ENCODE measurements at places on chromosomes 6 and 20. TPM values are rescaled to one million over a fixed set of nuclear protein-coding genes. Genes with fewer than 3 reads are reported as not detected.

Gene ANKRD6
- 35.3 TPM for total RNA-seq

Gene KCNK5
- 0.41 TPM for total RNA-seq

Gene TENT5A
- total RNA-seq = 40.5 TPM

Gene RPL7L1
- 55.5 TPM for total RNA-seq

Gene CARMIL1
- 63.0 TPM for total RNA-seq

Gene LRFN2
- total RNA-seq = not detected

Gene CLVS2
- total RNA-seq = not detected

Gene CD93
- total RNA-seq = 99.2 TPM

Gene TMEM217
- 6.2 TPM for total RNA-seq

Gene IMPG1
- not detected for total RNA-seq

Gene CST7
- 10.9 TPM for total RNA-seq

DNA sequence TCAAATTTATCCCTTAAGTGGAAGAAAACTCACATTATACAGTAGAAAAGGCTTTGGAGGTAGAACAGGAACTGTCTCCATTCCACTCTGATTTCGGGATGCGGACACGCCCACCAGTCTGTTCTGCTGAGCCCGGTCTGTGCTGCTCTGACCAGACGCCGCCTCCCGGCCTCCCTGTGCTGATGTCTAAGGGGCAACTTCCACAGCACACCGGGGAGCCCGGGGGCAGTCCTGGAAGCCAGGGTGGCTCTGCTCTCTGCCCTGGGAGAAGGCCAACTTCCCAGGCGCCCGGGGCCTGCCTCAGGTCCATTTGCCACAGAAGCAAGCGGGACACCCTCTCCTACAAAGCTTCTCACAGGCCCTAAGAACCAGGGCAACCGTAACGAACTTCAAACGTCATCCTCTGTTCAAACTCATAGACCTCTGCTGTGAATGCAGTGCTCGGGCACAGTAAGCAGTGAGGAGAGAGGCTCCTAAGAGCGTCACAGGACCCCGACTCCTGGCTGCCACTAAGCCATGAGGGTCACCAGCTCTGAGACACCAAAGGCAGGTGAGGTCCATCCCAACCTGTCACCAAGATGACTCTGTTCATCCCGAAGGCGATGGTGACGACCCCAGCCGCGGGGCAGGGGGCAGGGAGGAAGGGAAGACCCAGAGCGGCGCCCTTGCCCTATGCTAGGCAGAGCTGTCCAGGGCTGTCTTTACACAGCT lies 5.6 kb downstream of the TAF4 start:
- H3K4me1 ChIP-seq = peaks cover 24% of the 10 kb centered on the region
- H3K4me3 ChIP-seq = no peak overlapping the region
- no peak overlapping the region for H3K27ac ChIP-seq
- no peaks in the 10 kb centered on the region for H3K36me3 ChIP-seq
- DNase-seq = no peak

DNA sequence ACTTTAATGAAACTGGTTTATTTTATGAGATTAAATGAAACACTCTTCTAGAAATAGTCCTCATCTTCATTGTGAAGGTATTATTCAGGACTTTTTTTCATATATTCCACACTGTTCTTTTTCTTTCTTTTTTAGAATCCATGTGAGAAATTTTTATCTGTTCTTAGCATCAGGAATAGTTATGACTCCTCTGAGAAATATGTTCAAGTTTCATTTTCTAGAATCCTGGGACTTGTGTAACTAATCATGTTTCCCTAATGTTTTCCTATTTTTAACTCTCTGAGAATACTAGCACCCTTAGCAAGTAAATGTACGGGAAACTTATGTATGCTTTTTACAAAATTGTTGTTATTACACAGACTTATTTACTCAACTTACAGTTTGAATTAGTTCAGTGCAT lies 407.8 kb downstream of the CBLN4 start:
- no peaks in the 10 kb centered on the region for H3K27me3 ChIP-seq
- DNase-seq = no peak
- H3K36me3 ChIP-seq = no peaks in the 10 kb centered on the region

DNA sequence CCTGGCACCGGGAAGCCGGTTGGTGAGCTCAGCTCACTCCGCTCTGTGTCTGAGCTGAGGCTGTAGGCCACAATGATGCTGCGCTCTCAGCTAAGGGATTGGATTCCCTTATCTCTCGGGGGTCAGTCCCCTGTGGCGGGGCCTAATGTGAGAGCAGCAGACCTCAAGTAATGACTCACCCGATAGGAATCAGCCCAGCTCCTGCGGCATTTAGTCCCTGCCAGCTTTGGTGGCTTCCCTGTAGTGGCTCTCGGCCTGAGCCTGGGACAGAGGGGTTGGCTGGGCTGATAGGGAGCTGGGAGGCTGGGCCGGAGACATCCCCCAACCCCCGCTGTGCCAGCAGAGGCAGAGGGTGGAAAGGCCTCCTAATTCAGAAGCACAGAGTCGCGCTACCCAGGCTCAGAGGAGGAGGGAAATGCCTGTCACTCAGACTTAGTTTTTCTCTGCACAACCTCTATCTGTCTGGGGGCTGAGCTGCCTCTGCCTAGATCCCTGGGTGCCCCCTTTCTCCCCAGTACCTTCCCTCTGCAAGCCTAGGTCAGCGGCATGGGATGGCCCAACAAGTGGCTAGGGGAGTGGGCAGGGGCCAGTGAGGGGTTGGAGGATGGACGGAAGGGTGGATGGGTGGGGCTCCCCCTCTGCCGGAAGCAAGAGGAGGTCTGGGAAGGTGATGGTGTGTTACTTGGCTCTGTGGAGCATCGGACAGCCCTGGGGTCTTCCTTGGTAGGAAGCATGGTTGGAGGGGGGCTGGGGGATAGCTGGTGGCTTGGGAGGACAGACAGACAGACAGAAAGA lies 92.2 kb downstream of the CDH22 start:
- no peaks in the 10 kb centered on the region for H3K27me3 ChIP-seq
- no peaks in the 10 kb centered on the region for H3K4me1 ChIP-seq
- no peak overlapping the region for H3K4me3 ChIP-seq
- H3K27ac ChIP-seq = peak overlapping the region; percentile 9

DNA sequence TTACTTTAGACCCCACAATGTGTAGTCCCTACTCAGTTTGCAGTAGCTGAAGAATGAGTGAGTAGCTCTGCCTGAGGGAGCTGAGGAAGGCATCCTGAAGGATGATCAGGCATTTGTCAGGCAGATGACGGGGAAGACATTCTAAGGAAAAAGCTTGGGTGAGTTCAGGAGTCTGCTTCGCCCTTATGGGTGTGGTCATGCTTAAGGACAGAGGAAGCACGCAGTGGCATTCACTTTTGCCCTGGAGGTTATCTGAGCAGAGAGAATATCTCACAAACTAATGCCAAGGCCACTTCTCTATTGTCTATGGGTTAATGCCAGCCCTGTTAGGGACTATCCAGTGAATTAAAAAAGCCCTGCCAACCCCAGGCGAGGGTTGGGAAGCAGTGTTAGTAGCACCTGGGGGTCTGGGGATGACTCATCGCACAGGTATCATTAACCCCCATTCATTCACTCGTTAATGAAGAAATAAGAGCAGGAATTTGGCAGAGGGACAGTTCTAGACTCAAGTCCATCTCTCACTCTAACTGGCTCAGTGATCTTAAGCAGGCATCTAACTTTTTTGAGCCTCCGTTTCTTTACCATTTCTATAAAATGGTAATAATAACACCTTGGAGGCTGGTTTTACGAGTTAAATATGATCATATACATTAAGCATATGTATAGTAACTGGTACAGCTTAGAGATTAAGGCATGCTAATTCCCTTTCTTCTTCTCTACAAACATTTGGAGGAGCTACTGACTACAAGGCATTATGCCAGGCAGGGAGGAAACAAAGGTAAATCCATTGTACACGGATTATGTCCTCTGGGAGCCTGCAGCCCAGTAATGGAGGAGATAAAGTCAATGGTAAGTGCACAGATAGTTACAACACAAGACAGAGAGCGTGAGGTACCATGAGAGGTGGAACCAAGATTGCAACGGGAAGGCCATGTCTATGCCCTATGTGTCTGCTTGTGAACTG lies 93.2 kb upstream of the AKIRIN2 start:
- H3K27ac ChIP-seq = no peak overlapping the region
- no peak overlapping the region for H3K4me3 ChIP-seq
- no peaks in the 10 kb centered on the region for H3K27me3 ChIP-seq
- H3K36me3 ChIP-seq = no peaks in the 10 kb centered on the region
- DNase-seq = no peak
- no peaks in the 10 kb centered on the region for H3K4me1 ChIP-seq

DNA sequence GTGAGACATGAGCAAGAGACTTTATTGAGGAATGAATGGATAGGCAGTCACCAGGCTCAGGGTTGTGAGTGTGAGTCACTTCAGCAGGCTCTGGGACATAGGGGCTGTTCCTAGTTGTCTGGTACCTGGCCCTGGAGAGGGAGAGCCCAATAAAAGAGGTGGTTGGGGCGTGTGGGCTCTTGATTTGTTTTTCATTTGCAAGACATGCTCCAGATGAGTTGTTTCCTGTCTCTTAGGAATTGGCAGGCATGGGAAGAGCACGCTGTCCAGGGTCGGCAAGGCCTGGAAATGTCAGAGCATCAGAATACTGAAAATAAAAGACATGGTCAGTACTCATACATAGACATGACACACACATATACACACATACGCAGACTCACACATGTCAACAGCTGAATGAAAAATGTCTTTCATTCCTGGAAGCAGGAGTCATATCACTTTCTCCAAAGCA lies 166.3 kb upstream of the SULF2 start:
- DNase-seq = no peak
- H3K4me3 ChIP-seq = no peak overlapping the region
- no peaks in the 10 kb centered on the region for H3K27me3 ChIP-seq
- no peaks in the 10 kb centered on the region for H3K36me3 ChIP-seq
- no peak overlapping the region for H3K27ac ChIP-seq
- no peaks in the 10 kb centered on the region for H3K4me1 ChIP-seq

DNA sequence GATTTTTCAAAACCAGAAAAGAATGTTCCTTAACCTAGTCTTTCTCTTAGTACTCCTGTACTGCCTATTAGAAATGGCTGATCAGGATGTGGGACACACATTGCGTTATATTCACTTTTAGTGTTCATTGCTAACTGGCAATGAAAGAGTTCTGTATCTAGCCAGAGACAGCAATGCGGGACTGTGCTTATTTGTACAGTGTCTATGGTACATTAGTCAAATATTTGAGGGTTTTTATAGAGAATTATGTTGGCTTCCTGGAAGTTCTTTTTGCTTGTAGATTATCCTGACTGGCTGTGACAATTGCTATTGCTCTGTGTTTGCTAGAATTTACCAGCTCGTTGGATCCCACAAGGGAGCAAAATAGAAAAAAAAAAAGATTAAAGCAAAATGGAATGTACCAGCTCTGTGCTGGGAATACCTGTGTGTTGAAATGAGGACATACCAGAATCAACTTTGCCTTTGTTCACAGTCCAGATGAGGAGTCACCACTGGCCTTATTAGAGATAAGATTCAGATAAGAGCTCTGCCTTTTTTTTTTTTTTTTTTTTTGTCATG lies 22.4 kb upstream of the IFNGR1 start:
- no peak overlapping the region for H3K4me3 ChIP-seq
- DNase-seq = no peak
- H3K36me3 ChIP-seq = no peaks in the 10 kb centered on the region
- peak overlapping the region; percentile 42 for H3K27ac ChIP-seq
- H3K27me3 ChIP-seq = no peaks in the 10 kb centered on the region

DNA sequence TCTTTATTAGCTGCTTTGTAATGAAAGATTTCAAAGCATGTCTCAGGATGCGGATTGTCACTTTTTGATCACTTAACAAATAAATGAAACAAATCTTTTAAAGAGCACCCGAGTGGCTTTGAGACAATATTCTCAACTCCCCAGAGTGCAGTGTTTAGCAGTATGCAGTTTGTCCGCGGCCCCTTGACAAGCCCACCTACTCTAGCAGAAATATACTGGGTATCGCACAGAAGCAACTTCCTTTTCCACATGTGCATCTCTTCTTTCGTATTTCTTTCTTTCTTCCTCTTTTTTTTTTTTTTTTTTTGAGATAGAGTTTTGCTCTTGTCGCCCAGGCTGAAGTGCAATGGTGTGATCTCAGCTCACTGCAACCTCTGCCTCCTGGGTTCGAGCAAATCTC lies 84.5 kb upstream of the FAM184A start:
- no peak for DNase-seq
- no peaks in the 10 kb centered on the region for H3K36me3 ChIP-seq

- DNase-seq = no peak
- H3K36me3 ChIP-seq = peaks cover 16% of the 10 kb centered on the region
- H3K4me3 ChIP-seq = no peak overlapping the region
- H3K4me1 ChIP-seq = peaks cover 10% of the 10 kb centered on the region
These were observed 2.8 kb upstream of the ZBTB9 start for GRCh38 chr6:33451606-33452005.

- H3K36me3 ChIP-seq = peaks cover 14% of the 10 kb centered on the region
- H3K4me3 ChIP-seq = no peak overlapping the region
These were observed 150.4 kb downstream of the INSM1 start for GRCh38 chr20:20518263-20518662.

GRCh38 chr6:18055714-18056382 lies 66.6 kb downstream of the NHLRC1 start:
- DNase-seq = no peak
- H3K27ac ChIP-seq = no peak overlapping the region
- no peak overlapping the region for H3K4me3 ChIP-seq
- no peaks in the 10 kb centered on the region for H3K36me3 ChIP-seq
- H3K4me1 ChIP-seq = peaks cover 11% of the 10 kb centered on the region

- no peak for DNase-seq
- H3K36me3 ChIP-seq = peaks cover 9% of the 10 kb centered on the region
- no peak overlapping the region for H3K4me3 ChIP-seq
These were observed 111.8 kb downstream of the AGPAT4 start for GRCh38 chr6:161161889-161162624.

DNA sequence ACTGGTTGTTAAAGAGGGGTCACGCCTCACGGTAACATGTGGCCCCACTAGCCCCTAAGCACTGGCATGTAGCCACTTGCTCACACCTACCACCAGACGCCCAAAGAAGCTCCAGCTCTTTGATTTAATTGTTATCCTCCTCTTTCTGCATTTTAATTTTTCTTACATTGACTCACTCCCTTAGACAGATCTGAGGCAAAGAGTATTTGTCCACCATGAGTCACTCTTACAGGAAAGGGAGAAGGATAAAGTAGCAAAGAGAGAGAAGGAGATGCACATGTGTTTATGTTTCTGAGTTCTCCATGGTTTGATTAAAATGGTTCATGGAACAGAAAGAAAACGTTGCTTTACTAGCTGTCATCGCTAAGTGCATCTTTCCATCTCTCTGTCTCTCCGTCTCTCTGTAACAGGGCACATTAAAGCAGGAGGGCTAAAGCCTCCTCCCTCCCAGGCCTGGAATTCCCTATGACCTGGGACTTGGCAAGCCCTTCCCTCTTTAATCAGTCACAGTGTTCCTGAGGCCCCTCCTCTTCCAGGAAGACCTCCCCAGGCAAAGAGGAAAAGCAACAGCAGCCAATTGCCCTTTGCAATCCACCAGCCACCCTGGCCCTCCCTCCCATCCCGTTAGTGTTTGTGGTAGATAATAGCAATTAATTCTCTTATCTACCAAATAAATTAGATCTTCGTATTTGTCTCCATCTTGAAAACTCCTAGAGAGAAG lies 112.8 kb upstream of the TSHZ2 start:
- no peaks in the 10 kb centered on the region for H3K4me1 ChIP-seq
- no peaks in the 10 kb centered on the region for H3K36me3 ChIP-seq
- no peak overlapping the region for H3K27ac ChIP-seq
- H3K27me3 ChIP-seq = no peaks in the 10 kb centered on the region

GRCh38 chr6:52201493-52201892 lies 15.3 kb downstream of the IL17A start:
- H3K36me3 ChIP-seq = no peaks in the 10 kb centered on the region
- H3K4me1 ChIP-seq = no peaks in the 10 kb centered on the region
- no peaks in the 10 kb centered on the region for H3K27me3 ChIP-seq

- DNase-seq = no peak
- no peaks in the 10 kb centered on the region for H3K27me3 ChIP-seq
- H3K4me1 ChIP-seq = no peaks in the 10 kb centered on the region
- no peak overlapping the region for H3K4me3 ChIP-seq
- H3K36me3 ChIP-seq = peaks cover 9% of the 10 kb centered on the region
These were observed 42.5 kb downstream of the ATP9A start for GRCh38 chr20:51725584-51726176.
